ENCODE measurements at places on chromosomes 3 and 15. TPM values are rescaled to one million over a fixed set of nuclear protein-coding genes. Genes with fewer than 3 reads are reported as not detected.

The PARP16 gene
- 1.3 TPM for total RNA-seq

The CFAP100 gene
- not detected for total RNA-seq

The ACKR2 gene
- not detected for total RNA-seq

The DALRD3 gene
- total RNA-seq, result 27.8 TPM

The HGD gene
- not detected for total RNA-seq

The LRRN1 gene
- under 0.01 TPM for total RNA-seq

The PIERCE2 gene
- 0.36 TPM for total RNA-seq

The TEX264 gene
- 26.9 TPM for total RNA-seq

The LSM3 gene
- total RNA-seq, result 14.2 TPM

The CHRNA3 gene
- not detected for total RNA-seq

Measured in IMR-90 (cell line).